ENCODE measurements at places on chromosomes 16 and 17.

DNA sequence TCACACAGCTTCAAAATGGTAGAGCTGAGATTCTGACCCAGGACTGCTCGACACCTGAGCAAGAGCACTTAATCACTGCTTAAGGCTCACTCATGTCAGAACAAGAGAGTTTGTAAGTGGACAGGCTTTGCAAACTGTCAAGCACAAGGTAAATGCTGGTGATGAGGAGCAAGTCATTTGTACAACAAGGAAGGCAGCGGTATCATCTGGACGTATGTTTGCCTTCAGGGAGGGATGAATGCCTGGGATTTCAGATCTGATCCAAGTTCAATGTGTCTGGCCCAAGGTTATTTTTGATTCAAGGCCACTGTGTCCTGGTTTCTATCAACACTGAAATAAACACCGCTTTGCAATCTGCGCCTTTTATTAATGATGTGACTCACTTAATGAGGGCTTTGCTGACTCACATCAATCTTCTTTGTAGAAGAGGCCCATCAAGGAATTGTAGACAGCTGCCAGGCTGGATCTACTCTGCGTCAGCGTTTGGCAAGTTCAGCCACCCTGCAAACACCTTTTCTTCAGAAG lies 174.4 kb upstream of the HS3ST3A1 start:
- DNase-seq = no peak

DNA sequence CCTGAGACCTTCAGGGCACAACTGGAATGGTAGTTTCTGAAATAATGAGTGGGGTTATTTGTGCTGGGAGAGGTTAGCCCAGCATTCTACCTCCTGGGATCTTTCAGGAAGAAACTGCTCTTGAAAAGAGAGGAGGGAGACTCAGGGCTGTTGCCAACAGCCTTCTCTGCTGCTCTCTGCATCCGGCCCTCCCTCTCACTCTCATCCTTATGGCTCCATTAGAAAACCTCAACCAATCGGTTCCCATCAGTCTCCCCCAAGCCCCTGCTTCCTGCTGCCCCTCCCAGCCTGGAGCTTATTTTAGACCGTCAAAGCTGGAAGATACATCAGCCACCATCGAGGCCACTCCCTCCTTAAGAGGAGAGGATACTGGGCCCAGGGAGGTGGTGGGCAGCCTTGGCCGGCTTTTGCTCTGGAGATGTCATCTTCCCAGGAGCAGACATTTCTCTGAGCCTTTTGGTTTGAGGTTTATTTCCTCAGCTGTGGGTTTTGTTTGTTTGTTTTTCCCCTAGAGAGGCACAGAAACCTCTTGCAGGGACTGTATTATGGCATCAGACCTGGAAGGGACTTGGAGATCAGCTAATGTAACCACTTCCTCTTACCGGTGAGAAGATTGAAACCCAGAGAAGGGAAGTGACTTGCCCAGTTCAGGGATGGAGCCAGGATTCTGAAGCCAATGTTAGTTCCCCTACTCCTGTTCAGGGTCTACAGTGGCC lies 2.7 kb downstream of the MPRIP start:
- DNase-seq = no peak

- DNase-seq = peak; percentile 84
Measured at GRCh38 chr17:56756536-56756935, 77.2 kb downstream of the C17orf67 start.

DNA sequence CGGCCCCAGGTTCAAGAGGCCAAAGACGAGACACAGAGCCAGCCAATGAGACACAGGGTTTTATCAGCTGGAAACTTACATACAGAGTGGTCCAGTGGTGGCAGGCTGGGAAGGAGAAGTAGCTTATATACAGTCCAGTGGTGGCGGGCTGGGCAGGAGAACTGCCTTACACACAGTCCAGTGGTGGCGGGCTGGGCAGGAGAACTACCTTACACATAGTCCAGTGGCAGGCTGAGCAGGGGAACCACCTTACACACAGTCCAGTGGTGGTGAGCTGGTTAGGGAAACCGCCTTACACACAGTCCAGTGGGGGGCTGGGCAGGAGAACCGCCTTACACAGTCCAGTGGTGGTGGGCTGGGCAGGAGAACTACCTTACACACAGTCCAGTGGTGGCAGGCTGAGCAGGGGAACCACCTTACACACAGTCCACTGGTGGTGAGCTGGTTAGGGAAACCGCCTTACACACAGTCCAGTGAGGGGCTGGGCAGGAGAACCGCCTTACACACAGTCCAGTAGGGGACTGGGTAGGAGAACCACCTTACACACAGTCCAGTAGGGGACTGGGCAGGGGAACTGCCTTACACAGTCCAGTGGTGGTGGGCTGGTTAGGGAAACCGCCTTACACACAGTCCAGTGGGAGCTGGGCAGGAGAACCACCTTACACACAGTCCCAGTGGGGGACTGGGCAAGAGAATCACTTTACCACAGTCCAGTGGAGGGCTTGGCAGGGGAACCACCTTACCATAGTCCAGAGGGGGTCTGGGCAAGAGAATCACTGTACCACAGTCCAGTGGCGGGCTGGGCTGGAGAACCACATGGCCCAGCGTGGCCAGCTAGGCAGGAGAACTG lies 90.9 kb downstream of the GAS7 start:
- no peak for DNase-seq

- no peak for DNase-seq
Measured at GRCh38 chr17:77304746-77305473, 164.1 kb downstream of the SEC14L1 start.

- no peak for DNase-seq
Measured at GRCh38 chr16:20236579-20237289, 90.6 kb downstream of the GP2 start.

- DNase-seq = peak; percentile 81
Measured at GRCh38 chr17:16463358-16464302, 28.4 kb downstream of the LRRC75A start.

DNA sequence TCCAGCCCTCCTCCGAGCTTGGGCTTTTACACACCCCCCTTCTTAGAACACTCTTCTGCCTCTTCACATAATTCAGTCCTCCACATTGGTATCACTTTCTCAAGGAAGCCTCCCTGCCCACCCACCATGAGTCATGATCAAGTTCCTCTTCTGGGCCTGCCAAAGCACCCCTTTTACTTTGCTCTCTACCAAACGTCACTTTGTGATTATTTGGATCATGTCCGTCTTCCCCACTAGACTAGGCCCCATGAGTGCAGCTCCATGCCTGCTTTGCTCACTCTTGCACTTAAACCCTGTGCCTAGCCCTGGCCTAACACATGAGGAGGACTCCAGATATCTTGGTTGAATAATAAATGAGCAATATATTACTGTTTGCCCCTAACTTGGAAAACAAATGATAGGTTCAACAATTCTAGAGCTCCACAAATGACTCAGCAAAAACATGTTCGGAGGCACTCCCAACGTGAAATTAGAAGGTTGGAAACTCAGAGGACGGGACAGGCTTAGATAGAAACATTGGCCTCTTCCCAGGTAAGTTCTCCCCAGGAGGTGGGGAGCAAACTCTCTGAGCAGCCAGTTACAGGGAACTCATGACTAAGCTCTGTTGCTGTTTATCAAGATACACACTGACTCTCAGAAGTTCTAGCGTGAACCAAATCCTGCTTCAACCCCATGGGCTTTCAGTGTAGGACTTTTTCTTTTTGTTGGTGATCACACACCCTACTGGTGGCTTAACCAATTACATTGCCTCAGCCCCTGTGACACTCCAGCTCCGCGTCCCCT lies 28.3 kb downstream of the G6PC1 start:
- DNase-seq = peak; percentile 86

- DNase-seq = peak; percentile 36
Measured at GRCh38 chr16:51523400-51523799, 372.3 kb upstream of the SALL1 start.

GRCh38 chr17:43832168-43832975 lies 574 bp downstream of the MPP3 start:
- DNase-seq = peak; percentile 93

- DNase-seq = no peak
Measured at GRCh38 chr17:80110927-80111701, 9.7 kb downstream of the GAA start.

DNA sequence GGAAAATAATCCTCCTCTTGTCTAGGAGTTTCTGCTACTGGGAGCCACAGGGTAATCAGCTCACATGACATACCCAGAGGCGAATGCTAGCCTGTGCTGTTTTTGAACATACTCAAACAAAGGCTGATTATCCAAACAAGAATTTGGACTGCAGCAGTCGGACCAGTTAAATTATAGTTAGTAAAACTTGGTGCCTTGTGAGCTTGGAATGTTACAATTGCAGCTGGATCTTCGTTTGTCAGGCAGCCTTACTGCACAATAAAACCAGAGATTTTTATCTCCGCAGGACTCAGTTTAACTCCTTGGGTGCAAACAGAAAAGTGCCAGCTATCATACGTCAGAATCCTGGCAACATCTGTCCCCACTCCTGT lies 163.8 kb upstream of the TBX2 start:
- peak; percentile 53 for DNase-seq

DNA sequence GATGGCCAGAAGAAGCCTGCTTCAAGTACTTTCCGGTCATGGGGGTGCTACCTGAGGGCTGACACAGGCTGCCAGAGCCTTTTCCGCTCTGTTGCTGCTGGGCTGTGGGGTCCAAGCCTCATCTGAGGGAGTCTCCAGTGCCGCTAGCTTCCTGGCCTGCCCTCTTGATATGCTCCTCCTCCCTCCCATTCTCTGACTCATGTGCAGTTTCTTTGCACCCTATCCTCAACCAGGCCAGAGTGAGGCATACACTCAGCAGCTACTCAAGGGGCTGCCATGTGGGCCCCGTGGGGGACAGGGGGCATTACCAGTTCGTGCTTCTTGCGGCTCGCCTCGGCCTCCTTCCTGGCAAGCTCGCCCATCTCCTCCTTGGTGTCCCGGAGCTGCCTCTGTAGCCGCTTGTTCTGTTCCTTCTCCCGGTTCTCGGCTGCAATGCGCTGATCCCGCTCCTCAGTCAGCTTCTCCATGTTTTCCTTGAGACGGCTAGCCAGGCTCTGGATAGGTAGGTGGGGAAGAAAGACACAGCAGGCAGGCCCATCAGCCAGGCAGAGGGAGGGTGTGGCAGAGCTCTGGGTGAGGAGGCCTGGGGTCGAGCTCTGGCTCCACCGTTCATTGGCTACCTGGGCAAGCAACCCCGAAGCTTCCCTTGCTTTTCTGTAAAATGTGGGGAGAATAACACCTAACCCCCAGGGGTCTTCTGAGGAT lies 43.8 kb downstream of the PIPOX start:
- no peak for DNase-seq

DNA sequence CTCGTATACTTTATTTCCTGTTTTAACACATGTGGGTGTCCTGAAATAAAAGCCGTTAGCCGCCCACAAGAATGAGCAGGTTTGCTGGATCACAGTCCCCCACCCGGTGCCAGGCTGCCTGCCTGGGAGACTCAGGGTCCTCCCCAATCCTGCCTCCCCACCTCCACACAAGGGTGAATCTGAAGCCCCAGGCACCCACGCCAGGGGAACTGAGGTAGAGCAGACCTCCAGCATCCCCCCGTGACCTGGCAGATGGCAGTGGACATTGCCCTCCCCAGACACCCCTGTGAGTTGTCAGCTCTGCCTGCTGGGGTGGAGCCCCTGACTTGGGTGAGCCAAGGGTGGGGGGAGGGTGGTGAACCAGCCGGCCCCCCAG lies 114.8 kb downstream of the METRNL start:
- DNase-seq = no peak

DNA sequence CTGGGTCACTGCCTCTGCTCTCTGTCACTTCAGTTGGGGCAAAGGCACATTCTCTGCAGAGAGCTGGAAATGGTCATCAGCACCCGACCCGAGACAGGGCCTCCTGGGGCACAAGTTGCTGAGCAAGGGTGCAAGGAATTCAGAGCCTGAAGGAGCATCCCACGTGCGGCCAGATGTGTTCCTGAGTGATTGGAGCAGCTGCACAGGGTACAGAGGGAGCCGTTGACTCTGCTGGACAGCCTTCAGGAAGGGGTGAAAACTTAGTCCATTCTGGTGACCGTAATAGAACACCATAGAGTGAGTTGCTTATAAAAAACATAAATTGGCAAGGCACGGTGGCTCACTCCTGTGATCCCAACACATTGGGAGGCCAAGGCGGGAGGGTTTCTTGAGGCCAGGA lies 106.8 kb downstream of the CCDC182 start:
- DNase-seq = no peak

DNA sequence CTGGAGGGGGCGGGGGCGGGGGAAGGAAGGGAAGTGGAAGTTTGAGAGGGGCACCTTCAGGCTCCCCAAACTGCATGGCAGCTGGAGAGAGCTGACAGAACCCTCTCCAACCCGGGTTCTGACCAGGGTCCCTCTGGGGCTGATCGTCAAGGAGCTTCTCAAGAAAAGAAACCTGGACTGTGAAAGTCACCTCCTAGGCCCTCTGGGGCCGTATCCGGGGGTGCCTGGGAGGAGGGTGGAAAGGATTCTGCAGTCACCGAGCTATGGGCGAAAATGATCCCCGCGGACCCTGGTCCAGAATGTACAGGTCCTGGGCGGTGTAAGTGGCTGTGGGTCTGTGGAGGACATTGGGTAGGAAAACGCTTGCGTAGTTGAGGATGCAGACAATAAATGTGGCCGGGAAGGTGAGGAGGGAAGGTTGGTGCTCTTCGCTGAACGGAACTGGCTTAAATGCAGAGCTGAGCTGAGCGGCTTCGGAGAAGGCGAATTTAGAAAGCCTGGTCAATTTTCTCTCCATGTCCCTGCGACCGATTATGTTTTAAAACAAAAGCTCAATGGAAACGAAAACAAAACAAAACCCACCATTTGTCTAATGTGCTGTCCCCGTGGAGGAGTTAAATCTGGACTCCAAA lies 3.6 kb upstream of the LHX1 start:
- DNase-seq = no peak

DNA sequence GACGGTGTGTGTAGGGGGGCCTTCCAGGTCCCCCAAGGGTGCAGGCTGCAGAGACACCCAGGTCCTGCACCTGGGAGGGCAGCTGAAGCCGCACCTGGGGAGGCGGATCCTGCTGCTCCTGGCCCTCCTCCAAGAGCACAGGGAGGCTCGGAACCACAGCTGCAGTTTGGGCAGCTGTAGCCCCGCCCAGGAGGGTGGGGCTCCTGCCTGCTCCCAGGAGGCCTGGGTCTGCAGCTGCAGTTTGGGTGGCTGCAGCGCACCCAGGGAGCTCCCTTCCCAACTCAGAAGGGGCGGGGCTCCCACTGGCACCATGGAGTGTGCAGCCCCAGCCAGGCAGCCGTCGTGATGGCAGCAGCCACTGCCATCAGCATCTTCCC lies 69.4 kb upstream of the NKD1 start:
- no peak for DNase-seq

All from AG20443 (cell line).